ENCODE measurements at places on chromosomes 6 and 20. TPM values are rescaled to one million over a fixed set of nuclear protein-coding genes. Genes with fewer than 3 reads are reported as not detected.

CLPSL1 gene
- total RNA-seq, result not detected

PNPLA1 gene
- total RNA-seq, result not detected

CLDN20 gene
- total RNA-seq, result not detected

TRIM26 gene
- total RNA-seq, result 30.7 TPM

POPDC3 gene
- 45.1 TPM for total RNA-seq

TREM2 gene
- total RNA-seq, result not detected

ENPP1 gene
- total RNA-seq, result 53.7 TPM

PPP1R16B gene
- total RNA-seq, result not detected

TPMT gene
- 22.6 TPM for total RNA-seq

ULBP3 gene
- 12.6 TPM for total RNA-seq

FLOT1 gene
- total RNA-seq, result 156 TPM

SAMD5 gene
- not detected for total RNA-seq

DTNBP1 gene
- total RNA-seq, result 0.32 TPM

CDSN gene
- total RNA-seq, result not detected

TOX2 gene
- total RNA-seq, result 0.97 TPM

DDO gene
- not detected for total RNA-seq

ARHGAP18 gene
- 25.3 TPM for total RNA-seq

CTCFL gene
- total RNA-seq, result not detected

UBE2C gene
- 38.8 TPM for total RNA-seq

BACH2 gene
- total RNA-seq, result under 0.01 TPM

ZBTB46 gene
- 3.9 TPM for total RNA-seq

RSPO3 gene
- 0.13 TPM for total RNA-seq
